Stimulated activated CD4-positive, alpha-beta T cell treated with anti-CD3 and anti-CD28 coated beads, Interleukin-1b, Interleukin-23, amount 100 ng/mL, for 48 hours (primary cell): ENCODE measurements at places on chromosomes 7 and 10.

- DNase-seq, result no peak
These were observed 390.9 kb upstream of the CELF2 start for GRCh38 chr10:10626734-10627133.

DNA sequence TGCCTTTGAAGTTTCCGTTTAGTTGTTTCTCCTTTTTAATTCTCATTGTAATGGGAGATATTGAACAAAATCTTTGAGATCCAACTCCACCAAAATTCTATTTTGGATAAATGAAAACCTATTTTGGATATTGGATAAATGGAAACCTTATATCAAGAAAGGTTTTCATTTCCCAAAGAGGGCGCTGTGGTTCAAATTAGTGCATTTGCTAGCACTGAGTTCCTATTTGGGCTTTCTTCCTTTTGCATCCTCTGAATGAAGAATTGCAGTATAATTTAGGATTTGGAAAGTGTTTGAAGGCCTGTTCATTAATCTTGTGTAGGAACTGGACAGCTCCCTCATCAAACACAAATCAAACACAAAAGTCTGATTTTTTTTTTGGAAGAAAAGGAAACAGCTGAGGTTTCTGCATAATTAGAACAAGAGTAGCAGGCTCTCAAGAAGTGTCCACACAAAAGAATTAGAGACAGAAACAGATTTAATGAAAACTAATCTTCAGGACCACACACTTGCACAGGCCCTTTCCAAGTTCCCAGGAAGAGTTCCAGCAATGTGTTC, 80.8 kb upstream of the KLF14 start:
- no peak for DNase-seq

- no peak for DNase-seq
These were observed 19.5 kb downstream of the C10orf67 start for GRCh38 chr10:23325132-23325531.

DNA sequence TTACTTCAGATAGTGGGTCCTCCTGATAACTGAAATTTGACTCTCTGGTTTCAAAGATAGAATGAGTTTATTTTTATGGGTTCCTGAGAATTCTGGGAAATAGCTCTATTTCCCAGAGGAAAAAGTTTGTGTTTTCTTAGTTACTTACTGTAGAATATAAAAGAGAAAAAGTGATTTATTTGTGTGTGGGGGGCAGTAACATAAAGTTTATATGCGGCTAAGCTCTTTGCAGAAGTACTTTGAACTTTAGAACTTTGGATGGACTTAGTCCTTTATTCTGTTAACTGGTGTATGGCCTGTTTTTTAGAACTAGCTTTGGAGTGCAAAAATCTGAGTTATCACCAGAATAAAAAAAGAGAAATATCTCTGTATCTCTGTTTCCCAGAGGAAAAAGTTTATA, 157.1 kb downstream of the BBS9 start:
- DNase-seq, result no peak

- DNase-seq, result no peak
These were observed 20.4 kb upstream of the NUP42 start for GRCh38 chr7:23161482-23161881.

GRCh38 chr7:141276031-141276430, 202.2 kb downstream of the TMEM178B start:
- DNase-seq, result no peak

DNA sequence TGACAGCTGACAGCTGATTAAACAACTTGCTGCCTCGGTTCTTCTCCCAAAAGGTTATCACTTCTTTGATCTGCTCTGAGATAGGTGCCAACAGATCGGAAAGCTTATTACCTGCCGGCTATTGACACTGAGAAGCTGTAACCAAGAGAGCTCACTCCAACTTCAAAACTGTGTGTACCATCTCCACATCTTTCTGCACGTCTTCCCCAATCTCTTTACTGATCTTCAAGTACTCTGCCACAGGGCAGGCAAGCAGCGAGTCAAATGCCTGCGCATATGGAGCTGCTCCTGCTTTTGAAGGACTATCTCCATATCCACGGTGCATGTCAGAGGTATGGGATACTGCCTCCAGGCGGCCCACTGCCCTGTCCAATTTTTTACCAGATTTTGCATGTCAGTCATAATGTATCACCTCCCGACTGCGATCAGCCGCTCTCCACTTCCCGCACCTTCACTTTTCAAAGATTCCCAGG, 352 bp upstream of the ZNF485 start:
- DNase-seq, result no peak

- DNase-seq, result no peak
These were observed 33.0 kb downstream of the JAKMIP3 start for GRCh38 chr10:132098539-132099388.
